AG09319 (cell line): ENCODE measurements at places on chromosomes 7 and 10.

- no peak for DNase-seq
Measured at GRCh38 chr7:150685219-150686029, at the start of gene GIMAP2. Gene GIMAP2, plus strand, starts transcription at chr7:150685706. Its CDS starts 1,354 bp downstream, at chr7:150687060.

GRCh38 chr7:156600496-156600895, 40.1 kb upstream of the RNF32 start:
- no peak for DNase-seq

DNA sequence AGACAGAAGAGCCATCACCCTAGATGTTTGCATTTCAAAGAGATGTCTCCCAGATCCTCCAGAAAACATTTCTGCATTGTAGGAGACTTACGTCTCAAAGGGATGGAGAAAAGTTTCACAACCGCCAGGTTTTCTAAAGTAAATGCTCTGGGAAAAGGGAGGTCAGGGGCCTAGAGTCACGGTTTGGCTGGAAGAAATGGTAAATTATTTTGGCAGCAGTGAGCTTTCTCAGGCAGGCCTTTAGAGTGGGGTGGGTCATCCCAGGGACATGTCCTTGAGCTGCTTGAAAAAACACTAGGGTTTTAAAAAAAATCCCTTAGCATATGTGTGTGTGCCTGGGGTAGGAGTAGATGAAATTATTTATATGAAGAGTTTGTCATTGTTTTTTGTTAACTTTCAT, 728.8 kb downstream of the TYW1 start:
- DNase-seq, result no peak

DNA sequence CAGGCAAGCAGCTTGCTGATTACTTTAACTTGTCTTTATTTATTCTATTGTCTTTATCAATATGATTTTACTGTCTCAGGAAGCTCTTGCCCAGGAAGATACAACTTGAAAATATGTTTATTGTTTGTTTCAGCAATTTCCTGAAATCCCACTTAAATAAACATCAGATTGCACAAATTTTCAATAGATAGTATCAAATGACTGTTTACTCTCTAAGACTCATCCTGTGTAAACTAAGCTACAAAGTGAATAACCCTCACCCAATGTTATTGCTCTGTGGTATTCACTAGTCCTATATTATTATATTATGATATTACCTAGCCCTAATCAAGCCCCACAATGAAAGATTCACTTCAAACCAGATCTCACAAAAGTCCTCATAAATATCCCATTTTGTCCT, 130.4 kb upstream of the HPS1 start:
- no peak for DNase-seq

GRCh38 chr7:142519079-142520078, 229.9 kb upstream of the PRSS1 start:
- no peak for DNase-seq

- no peak for DNase-seq
Measured at GRCh38 chr7:8325067-8325466, 63.1 kb upstream of the ICA1 start.

DNA sequence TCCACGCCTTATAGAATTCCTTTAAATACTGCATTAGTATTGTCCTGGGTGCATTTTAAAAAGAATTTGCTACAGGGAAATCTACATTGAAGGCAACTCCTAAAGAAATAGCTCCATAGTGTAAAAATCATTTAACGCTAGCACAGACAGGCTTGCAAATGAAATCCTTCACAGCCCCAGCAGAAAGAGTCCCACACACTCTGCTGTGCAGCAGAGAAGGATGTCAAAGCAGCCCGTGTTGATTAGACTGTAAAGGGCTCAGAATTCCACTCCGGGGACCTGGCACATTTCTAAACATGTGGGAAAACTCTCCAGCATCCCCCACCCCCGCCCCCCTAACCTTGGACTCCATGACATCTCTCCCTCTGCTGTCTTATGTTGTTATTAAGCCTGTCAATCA, 176.8 kb downstream of the CALN1 start:
- no peak for DNase-seq

DNA sequence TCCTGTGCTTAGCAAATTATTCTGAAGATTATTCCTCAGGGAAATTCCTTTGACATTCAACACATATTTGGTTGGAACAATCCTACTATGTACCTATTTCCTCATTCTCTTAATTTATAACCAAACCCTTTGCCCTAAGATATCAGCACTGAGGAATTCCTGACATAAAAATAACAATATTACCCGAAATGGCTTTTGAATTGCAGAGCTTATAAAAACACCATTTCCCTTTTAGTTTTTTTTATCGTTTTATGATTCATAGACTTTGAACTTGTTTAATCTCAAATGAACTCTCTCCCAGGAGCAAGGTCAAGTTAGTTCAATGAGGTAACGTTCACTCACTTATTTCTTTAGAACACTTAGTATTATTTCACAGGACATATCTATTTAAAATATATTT, 7.7 kb upstream of the ABCB1 start:
- DNase-seq, result no peak

- no peak for DNase-seq
Measured at GRCh38 chr7:17058568-17058967, 176.8 kb upstream of the AGR3 start.

- no peak for DNase-seq
Measured at GRCh38 chr7:81507221-81507620, 262.6 kb downstream of the HGF start.

- DNase-seq, result no peak
Measured at GRCh38 chr10:13095094-13095493, 4.9 kb upstream of the OPTN start.

DNA sequence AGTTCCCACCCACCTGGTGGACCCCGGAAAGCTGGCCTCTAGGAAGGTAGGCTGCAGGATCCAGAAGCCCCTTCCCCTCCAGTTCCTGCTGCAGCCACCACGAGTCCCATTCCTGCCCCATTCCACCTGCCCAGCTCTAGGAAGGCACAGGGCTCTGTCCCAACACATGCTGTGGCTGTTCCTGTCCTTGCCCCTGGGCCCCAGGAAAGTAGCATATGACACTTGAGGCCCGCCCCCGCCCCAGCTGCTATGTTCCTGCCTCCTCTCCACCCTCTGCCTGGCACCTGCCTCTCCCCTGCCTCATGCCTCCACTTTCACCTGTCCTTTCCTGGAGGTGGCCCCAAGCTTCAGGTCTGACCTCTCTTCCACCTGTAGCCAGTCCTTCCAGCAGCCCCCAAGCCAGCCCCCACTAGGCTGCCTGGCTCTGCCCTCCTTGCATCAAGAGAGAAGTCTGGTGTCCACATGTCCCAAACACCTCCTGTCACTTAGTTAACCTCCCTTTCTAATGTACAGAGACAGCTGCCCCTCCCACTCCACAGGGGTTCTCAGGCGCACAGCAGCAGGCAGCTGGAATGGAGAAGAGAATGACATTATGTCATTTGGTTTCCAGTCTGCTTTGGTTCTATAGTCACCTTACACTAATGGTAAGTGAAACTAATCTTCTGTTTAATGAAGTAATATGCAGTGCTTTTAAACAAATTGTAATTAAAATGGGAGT, 22.7 kb downstream of the YKT6 start:
- no peak for DNase-seq

GRCh38 chr7:22481726-22482125, 18.3 kb downstream of the STEAP1B start:
- peak; percentile 52 for DNase-seq

- DNase-seq, result no peak
Measured at GRCh38 chr10:23657677-23658076, 218.8 kb downstream of the OTUD1 start.

DNA sequence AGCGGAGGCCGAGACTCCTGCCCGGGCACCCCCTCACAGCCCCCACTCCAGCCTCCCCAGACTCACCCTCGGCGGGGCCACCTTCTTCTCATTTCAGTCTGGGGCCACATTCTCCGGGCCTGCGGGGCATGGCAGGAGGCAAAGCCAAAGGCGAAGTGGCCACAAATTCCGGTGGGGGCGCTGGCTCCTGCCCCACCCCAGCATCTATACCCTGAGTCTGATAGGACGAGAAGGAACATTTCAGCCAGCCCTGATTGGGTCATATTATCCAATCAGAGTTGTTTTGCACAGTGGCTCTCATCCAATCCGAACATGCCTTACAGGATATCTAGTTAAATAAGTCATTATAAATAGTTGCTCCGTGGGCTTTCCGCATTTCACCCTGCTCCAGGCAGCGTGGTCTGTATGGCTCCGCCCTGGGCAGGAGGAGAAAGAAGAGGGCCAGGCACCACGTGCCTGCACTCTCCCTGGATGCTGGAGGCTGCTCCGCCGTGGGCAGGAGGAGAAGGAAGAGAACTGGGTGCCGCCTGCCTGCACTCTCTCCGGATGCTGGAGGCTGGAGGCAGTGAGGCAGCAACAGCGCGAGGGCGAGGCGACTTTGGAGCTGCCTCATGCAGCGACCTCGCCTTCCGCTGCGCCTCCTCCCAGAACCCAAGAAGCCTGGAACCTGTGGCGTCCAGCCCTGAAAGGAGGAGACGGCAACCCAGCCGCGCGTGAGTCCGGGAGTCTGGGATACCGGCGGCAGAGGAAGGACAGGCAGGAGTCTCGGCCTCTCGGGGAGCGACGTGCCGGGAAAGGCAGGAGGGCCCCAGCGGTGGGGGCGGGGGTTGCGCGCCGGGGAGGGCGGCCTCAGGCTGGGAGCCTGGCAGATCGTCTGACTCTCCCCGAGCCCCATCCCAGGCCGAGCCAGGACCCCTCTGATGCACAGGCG, 162.9 kb downstream of the ZNF33B start:
- DNase-seq, result no peak
